ENCODE measurements at places on chromosomes 4 and X.

- DNase-seq, result no peak
Observed at GRCh38 chr4:123359449-123360315, 36.9 kb upstream of the SPRY1 start.

DNA sequence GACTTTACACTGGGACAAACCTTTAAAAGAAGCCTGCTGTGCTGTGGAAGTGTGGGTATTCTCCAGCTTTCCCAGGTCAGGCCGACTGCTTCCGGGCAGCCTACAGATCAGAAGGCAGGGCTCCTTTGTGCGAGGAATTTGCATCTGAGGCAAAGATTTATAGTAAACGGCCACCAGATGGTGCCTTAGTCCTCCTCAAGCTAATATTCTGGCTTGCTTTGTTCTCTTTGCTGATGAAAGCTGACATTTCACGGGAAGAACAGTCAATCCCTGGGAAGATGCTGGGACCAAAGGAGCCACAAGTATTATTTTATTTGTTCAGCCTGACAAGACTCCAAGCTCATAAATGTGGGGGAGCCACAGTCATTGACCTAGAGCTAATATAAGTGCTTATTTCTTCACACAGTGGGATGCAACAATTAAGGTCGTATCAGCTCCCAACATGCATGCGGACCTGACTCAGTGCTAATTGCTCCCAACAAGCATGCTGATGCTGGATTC is 120.7 kb upstream of the TRIM2 start:
- no peak for DNase-seq

- no peak for DNase-seq
Observed at GRCh38 chr4:183448436-183448835, 4.0 kb downstream of the CDKN2AIP start.

DNA sequence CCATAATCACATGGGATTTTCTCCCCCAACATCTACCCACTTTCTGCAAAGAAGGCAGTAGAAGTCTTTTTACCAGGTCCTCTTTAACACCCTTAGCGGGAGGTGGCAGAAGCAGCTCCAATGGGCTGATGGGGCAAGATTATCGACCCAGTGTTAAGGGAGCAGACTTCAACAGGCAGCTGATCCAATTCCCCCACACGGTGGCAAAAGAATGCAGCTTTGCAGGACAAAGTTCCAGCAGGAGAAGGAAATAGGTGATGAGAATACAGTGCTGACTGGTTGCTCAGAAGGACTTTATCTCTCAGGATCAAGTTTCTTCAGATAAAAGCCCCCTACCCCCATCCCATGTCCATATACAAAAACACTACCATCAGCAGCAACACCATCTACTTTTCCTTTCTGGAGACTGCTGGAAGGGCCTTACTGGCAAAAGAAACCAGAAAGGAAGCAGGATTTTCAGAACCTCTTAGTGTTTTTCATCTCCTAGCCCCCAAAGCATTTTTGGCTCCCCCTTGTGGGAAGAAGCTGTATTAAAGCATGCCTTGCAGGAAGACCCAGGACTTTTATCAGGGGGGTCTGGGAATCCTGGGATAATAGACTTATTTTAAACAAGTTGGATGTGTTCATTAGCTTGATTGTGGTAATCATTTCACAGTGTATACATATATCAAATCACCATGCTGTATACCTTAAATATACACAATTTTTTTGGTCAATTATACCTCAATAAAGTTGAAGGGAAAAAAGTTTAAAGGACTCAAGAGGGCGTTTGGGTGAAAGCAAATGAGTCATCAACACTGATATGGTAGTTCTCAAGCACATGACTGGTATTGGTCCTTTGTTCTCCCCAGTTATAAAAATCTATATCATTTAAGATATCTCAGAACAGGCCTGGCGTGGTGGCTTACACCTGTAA is 146.4 kb downstream of the GPC3 start:
- DNase-seq, result no peak

- DNase-seq, result no peak
Observed at GRCh38 chr4:173311368-173311767, 22.8 kb downstream of the HMGB2 start.

DNA sequence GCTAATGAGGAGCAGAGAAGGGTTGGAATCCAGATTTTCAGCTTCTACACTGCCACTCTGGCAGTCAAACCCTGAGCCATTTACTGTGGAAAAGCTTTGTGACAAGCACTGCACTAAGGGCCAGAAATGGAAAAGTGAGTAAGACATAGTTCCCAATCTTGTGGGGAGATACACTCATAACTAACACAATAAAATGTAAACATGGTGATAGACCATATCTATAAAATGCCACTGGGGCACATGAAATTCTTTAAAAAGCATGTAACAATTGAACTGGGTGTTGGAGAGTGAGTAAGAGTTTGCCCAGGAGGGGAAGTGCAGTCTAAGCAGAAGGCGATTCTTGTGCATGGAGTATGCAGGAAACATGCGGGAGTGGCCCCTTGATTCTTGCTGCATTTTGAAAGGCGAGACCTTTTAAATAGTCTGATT is 32.0 kb upstream of the ANXA5 start:
- no peak for DNase-seq

DNA sequence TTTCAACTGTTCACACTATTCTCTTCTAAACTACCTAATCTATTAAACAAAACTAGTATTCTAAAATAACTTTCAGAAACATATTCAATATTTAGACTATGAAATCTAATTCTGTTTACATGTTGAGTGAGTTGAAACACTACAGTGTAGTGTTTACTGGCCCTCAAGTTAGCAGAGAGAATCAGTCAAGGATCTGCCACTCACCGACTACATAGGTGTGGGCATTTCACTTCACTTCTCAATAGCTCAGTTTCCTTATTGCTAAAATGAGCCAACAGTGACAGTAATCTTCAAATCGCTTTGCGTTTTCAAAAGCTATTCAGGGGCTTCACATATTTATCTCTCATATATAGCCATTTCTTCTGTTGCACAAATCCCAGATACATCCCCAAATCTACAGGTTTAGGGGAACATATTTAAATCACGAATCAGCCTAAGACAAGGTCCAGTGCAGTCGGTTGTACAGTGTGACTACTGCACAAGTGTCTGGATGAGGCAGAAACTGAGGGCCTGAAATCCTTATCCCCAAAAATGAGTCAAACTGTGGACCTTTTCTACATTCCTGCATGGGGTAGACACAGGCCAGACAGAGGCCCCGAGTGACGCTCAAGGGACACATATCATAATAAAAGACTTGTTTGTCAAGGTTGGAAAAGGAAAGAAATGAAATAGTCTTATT is 129.8 kb downstream of the PPP3CA start:
- DNase-seq, result no peak

GRCh38 chr4:99394896-99395295 is 40.2 kb downstream of the ADH7 start:
- no peak for DNase-seq

DNA sequence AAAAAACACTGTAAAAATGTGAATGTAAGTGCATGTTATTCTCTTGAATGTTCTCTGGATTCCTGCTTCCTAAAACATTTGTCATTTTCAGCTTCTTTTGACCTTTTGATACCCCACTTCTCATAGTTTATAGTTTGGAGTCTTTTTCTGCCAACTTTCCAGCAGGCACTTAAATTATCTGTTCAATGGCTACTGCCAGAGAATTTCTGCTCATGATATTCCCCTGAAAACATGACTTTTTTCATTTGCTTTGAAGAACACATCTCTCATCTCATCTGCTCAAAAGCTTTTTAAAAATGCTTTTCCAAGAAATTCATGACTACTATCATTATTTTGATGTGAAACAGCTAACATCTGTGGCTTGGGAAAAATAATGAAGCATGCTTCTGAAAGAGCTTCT is 269.7 kb upstream of the PCDH7 start:
- DNase-seq, result no peak

- no peak for DNase-seq
Observed at GRCh38 chrX:2330910-2331309, 169.9 kb downstream of the DHRSX start.

DNA sequence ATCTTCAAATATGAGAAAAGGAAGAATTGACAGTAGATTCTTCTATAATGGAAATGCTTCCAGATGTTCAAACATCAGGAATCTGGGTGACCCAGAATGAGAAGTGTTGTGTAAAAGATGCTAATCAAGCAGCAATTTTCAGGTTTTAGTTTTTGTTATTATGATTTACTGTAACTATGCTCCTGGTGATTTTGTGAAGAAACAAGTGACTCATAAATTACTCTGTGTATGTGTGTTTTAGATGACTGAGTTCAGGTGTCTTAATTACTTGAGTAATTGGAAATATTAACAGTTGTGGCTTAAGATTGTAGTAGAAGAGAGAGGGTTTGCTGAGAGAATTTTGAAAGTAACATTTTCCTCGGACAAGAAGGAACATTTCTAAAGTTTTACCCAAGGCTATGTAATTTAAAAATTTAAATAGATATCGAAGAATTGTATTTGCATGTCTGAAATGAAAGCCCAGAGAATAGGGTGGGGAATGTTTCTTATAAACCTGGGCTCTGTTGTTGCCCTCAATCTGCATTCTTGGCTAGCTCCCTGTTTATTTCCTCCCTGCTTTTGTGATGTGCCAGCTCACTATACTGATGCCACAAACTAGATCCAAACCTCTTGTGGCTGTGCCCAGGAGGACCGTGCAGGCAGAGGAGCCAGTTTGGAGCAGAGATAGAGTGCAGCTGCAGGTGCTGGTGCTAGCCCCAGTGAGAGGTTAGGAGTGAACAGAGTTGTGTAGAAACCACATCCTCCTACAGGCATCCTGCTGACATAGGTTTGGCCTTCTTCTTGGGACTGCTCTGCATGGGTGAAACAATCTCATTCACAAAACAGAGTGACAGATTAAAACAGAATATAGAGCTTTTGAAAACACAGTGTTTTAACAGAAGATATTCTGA is 25.4 kb upstream of the TNIP3 start:
- no peak for DNase-seq

DNA sequence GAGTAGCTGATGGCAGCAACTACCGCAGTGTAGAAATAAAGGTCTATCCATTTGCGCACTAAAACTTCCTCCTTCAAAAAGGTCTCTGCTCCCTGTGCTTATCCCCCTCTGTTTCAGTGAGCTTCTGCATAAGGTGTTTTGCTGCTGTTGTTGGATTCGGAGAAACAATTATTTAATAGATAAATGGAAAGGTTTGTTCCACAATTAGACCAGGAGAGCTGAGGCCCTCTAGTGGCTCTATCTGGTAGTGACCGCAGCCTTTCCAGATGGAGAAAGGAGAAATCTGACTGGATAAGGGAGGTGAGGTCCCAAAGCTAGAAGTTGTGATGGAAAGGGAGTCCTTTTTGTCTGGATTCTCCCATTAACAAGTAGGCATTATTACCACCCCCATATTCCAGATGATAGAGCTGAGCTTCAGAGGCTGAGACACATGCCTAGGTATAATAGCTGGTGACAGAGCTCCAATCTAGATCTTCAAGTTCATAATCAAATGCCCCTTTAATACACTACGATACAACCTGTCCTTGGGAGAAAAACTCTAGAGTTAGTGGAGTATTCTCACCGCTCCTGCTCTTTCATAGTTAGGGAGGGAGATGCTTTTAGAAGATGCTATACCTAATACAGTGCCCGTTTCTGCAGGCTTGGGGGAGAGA is 5.1 kb upstream of the GABRQ start:
- DNase-seq, result no peak

- DNase-seq, result no peak
Observed at GRCh38 chr4:169342159-169342860, 71.6 kb upstream of the SH3RF1 start.

DNA sequence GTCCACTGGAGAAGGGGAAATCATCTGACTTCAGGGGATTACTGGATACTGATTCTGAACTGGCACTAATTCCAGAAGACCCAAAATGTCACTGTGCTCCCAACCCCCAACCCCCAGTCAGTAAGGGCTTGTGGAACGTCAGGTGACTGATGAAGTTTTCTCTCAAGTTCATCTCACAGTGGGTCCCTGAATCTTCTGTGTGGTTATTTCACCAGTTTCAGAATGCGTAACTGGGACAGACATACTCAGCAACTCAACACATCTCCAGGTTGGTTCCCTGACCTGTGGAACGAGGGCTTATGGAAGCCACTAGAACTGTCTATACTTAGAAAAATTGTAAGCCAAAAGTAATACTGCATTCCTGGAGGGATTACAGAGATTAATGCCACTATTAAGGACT is 45.3 kb downstream of the DDX60L start:
- DNase-seq, result no peak

DNA sequence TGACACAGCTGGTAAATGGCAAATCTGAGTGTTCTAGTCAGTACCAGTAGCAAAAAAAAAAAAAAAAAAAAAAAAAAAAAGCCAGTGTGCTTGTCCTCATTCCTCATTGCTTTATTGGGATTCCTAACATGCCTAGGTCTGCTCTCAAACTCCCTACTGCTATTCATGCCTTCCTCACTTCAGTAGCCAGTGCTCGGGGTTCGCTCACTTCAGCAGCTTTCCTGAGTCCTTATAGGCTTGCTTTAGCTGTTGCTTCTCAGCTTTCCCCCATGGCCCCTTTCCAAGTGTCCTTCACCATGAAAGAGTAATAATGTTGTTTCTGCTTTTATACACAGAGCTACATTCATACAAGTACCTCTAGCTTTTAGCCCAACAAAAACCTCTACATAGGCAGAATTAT is 30.8 kb downstream of the SLITRK2 start:
- DNase-seq, result no peak

GRCh38 chr4:53436251-53436650 is 58.8 kb downstream of the FIP1L1 start:
- DNase-seq, result no peak

- DNase-seq, result no peak
Observed at GRCh38 chrX:120145295-120145925, 13.0 kb upstream of the RHOXF2 start.

DNA sequence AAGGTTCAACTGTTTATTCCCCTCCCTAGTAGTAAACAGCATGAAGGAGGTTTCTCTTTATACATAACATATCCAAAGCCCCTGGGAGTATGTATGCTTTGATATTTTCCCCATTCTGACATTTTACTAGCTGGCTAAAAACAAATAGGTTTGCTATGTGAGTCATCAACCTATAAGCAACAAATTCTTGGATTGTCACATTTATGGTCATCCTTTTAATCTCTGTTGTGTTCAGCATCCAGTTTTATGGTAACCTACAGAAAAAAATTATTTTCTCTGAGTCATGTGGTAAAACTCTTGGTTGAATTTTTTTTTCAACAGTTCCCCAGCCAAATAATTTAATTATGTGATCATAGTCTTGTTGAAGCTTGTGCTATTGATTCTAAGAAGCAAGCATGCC is 734.1 kb downstream of the ADGRL3 start:
- DNase-seq, result no peak

DNA sequence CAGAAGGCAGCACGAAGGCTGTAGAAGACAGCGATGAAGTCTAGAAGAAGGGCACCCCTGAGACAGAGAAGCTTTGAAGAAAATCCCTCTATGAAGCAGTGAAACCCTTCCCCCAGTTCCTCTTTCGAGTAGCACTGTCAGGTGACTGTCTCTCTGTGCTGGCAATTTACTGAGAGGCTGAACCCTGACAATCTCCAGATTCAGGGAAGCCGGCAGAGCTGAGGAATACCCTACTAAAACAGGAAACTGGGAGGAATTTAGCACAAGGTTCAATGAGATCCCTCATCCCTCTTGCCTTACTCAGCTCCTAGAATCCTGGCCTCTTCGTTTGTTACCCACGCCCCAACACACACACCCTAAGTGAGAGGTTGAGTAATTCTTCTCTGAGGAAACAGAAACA is 239.7 kb upstream of the NOCT start:
- no peak for DNase-seq

- DNase-seq, result no peak
Observed at GRCh38 chr4:47646372-47646771, 161.3 kb downstream of the ATP10D start.

- DNase-seq, result no peak
Observed at GRCh38 chr4:190020790-190021717, 6.0 kb downstream of the FRG2 start.

Data from thoracic aorta (tissue), 2 donors.